Cerebellum (tissue), 4 donors: ENCODE measurements at places on chromosomes 5 and 9. TPM values are rescaled to one million over a fixed set of nuclear protein-coding genes. Genes with fewer than 3 reads are reported as not detected.

GFI1B gene
- total RNA-seq: 0.09 TPM

IL5 gene
- total RNA-seq: not detected

HTR4 gene
- total RNA-seq: 0.54 TPM

EIF4E1B gene
- total RNA-seq: 0.27 TPM

SREK1 gene
- 182 TPM for total RNA-seq

BTNL9 gene
- 4.1 TPM for total RNA-seq

ZNF346 gene
- 36.1 TPM for total RNA-seq

CD274 gene
- total RNA-seq: 0.54 TPM

CNTFR gene
- total RNA-seq: 18.6 TPM

NPR3 gene
- 3.6 TPM for total RNA-seq

PRRC2B gene
- total RNA-seq: 162 TPM

- DNase-seq: no peak
Observed at GRCh38 chr5:84430863-84431663, 46.4 kb upstream of the EDIL3 start.

DNA sequence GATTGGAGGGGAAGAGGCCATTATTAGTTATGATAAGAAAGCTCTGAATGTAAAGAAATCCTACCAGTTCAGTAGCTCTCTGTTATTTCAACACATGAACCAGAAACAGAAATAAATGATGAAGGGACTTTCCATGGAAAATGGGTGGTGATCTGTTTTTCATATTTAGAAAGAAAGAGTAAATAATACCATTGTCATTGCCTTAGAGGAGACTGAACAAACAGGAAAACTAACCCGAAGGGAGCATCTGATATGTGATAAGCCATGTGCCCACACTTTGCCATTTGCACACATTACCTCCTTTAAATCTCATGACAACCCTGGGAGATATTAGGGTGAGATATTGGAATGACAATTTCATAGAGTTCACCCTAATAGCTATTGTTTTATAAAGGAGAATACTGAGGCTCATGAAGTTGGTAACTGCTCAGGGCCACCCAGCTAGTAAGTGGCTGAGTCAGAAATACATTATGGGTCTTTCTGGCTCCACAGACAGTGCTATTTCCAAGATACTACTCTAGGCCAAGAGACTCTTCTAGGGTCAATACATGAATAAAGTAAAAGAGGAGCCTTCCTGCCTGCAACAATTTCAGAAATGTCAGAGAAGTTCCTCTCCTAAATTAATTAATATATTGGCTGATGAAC is 111.0 kb upstream of the SLIT3 start:
- DNase-seq: no peak

- DNase-seq: peak; percentile 78
Observed at GRCh38 chr5:91381774-91382359, 1.2 kb downstream of the ARRDC3 start.

- DNase-seq: no peak
Observed at GRCh38 chr5:132354381-132355139, 14.9 kb upstream of the SLC22A5 start.

GRCh38 chr9:25677301-25678146 is 720 bp downstream of the TUSC1 start:
- peak; percentile 80 for DNase-seq

DNA sequence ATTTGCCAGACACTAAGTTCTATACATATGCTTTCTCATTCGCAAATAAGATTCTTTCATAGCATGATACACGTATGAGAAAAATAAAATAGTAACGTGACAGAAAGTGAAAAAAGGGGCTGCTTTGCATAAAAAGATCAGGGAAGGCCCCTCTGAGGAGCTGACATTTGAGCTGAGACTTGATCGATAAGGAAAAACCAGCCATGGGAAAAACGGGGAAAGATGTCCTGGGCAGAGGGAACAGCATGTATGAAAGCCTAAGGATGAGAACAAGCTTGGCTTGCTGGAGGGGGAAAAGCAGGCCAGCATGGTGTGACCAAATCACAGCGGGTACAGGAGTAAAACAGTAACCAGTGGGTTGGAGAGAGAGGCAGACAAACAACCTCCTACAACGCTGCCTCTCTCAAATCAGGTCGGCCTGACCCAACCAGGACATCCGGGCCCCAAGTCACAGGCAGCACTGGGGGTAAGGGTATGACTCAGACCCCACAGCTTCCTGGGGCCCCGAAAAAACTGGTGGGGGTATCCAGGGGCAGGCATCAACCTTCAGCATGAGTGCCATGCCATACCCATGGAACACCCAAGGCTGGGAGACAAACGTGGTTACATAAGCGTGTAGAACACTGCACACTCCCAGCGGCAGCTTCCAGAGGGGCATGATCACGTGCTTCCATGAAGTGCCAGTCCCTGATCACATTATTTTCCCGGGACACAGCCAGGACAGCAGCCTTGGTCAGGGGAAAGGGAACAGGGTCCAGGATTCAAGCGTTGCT is 2.2 kb downstream of the TNIP1 start:
- DNase-seq: no peak

DNA sequence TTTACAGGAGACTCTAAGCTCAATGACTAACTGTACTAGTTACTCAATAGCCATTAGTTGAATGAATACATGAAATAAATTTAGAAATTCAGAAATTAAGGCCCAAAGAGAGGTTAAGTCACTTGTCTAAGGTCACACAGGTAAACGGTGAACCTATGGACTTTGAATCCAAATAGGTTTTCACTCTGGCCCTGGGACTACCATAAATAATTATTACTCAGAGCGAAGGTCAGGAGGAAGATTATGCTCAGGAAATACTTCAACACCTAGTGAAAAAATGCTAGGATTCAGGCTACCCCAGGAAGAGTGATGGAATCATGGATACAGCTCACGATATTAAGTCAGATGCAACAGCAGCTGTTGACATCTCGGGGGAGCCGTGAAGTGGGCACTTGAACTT is 417.4 kb downstream of the GABRG2 start:
- no peak for DNase-seq

DNA sequence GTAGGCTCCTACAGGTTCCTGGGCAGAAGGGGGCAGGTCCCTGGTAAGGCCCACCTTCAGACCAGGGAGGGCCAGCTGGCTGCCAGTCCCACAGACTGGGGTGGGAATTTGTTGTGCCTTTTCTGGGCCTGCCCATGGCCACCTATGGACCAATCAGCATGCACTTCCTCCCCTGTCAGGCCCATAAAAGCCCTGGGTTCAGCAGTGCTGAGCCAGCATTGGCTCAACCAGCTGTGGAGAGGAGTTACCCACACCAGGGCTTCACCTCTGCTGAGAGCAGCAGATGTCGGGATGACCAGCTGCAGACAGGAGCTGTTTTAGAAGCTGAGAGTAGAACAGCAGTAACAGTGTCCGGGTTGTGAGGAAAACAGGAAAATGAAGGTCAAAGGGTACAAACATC is 373.4 kb upstream of the ACO1 start:
- no peak for DNase-seq

DNA sequence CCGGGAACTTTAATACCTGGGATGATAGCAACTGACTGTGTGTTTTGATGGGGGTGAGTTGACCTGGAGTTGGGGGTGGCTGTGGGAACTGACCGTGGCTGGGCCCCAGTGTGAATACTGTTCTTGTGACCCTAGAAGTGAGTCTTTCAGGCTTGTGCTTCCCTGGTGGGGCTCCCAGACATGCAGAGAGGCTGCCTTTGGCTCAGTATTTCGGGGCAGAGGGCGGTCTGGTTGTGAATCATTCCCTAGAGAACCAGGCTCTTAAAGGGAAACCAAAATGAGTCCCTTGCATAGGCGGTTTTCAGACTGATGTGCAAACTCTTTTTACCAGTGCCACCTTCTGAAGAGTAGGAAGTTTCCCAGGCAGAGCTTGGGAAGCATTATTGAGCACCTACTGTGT is 132.1 kb downstream of the MACROH2A1 start:
- DNase-seq: no peak

GRCh38 chr9:137243626-137244485 is 2.8 kb downstream of the TUBB4B start:
- DNase-seq: no peak

- DNase-seq: no peak
Observed at GRCh38 chr9:92745881-92746280, 18.8 kb downstream of the BICD2 start.

DNA sequence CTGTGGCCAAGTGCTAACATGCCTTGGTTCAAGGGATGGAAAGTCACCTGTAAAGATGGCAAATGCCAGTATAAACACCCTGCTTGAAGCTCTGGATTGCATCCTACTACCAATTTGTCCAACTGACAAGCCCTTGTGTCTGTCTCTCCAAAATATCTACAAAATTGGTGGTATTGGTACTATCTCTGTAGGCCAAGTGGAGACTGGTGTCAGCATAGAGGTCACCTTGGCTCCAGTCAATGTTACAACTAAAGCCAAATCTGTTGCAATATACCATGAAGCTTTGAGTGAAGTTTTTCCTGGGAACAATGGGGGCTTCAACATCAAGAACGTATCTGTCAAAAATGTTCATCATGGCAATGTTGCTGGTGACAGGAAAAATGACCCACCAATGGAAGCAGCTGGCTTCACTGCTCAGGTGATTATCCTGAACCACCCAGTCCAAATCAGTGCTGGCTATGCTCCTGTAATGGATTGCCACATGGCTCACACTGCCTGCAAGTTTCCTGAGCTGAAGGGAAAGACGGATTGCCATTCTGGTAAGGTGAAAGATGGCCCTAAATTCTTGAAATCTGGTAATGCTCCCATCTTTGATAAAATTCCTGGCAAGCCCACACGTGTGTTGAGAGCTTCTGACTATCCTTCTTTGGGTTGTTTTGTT is 19.9 kb downstream of the AFF4 start:
- DNase-seq: no peak

DNA sequence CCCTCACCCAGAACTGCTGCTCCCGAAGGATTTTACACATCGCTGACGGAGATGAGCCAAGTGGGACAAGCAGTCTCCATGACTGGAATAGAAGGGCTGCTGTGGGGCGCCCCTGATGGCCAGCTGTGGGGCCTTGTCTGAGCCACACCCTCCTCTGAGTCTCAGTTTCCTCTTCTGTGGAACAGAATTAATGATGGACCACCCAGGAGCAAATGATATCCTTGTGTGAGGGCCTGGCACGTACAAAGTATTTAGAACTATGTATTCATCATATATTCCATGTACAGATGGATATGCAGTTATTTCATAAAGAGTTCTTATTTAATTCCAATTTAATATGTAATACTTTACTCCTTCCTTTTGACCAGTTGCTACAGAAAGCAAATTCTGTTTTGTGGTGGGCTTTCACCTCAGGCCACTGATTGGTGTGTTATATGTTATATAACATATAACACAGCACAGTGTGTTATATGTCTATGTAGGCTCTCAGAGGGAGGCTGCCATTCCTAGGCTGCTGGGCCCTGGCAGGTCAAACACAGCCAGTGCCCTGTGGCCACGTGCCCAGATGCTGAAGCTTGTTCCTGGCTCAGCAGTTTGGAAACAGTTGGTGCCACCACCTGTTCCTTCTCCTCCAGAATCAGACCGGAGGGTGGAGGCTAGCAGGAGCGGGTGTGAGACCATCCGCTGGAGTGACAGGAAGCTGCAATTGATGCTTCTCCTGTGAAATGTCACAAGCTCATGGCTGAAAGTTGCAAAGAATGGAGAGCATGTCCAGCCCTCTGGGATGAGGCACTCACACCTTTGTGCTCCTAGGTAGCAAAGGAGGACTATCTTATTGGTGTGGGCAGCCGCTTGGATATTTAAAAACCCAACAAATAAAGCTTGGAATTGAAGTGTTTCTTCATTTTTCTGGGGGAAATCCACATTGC is 4.4 kb upstream of the FGD3 start:
- peak; percentile 36 for DNase-seq

GRCh38 chr5:54325610-54326311 is 15.4 kb upstream of the ARL15 start:
- no peak for DNase-seq

- DNase-seq: no peak
Observed at GRCh38 chr5:71922584-71923106, 184.6 kb upstream of the MAP1B start.

DNA sequence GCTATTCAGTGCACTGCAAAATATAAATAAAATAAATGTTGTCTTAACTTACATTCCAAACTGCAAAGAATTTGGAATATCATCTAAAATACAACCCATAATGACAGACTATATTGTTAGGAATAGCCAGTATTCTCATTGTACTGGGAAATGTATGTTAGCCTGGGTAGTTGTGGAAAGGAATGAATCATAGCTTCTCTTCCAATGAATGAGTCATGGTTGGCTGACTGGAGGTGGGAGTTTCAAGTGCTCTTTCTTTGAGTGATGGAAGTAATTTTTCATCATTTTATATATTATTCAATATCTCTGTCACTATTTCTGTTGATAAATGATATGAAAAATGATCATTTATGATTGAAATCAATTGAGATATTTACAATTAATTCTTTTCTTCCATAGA is 158.6 kb upstream of the ARRDC3 start:
- DNase-seq: no peak

- DNase-seq: no peak
Observed at GRCh38 chr5:172731680-172732074, 39.3 kb downstream of the DUSP1 start.

DNA sequence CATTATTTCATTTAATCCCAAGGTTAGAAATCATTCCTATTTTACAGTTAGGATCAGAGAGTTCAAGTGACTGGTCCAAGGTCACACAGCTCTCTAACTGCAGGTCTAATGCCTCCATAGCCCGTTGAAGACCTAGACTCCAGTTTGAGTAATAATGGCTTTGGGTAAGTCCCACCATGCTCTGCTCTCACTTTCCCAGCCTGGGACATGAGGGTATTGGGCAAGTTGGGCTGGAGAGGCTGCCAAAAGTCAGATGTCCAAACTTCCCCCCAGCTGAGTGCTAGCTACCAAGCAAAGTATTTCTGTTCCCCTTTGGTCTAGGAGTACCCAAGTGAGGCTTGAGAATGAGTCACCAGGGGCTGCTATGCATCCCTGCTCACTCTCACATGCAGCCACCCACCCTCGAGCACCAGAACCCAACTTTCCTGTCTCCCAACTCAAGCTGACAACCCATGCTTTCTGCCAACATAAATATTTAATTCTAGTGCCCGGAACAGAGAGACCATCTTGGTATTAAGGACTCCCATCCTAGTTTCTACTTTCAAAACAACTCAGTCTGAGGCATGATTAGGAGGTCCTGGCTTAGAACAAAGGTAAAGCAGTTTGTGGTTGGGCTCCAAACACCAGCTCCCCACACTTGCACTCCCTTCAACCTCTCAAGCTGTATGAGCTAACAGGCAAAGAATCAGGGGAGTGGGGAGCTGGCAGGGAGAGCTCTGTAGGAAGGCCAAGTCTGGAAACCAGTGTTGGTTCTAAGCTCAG is 236.5 kb upstream of the TRIM32 start:
- no peak for DNase-seq

DNA sequence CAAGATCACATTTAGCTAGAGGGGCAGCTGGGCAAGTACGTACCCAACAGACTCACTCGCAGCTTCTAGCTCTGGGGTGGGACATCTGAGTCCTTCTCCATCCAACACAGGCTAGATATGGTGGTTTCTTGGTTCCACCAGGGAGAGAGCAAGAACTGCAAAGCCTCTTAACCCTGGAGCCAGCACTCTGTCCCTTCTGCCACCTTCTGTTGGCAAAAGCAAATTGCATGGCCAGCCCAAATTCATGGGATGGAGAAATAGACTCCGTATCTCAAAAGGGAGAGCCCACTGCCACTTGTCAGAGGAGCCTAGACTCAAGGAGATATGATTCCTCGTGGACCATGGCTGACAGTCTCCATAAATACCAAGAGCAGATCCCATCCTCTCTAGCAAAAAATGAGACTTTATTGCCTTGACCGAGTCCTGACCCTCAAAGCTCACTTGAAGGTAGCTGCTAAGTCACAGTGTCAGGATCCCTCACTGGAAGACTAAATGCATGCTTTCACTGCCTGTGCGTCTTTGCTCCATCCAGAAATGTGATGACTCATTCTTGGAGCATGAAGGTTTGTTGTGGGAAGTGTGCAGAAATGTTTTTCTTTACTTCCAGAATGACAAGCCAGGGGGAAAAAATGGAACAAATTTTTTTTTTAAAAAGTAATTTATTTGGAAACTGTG is 28.8 kb upstream of the ROR2 start:
- DNase-seq: no peak
